ENCODE measurements at places on chromosomes 13 and 19. TPM values are rescaled to one million over a fixed set of nuclear protein-coding genes. Genes with fewer than 3 reads are reported as not detected.

- H3K27me3 ChIP-seq: no peaks in the 10 kb centered on the region
- H3K4me3 ChIP-seq: no peak overlapping the region
- no peak overlapping the region for H3K27ac ChIP-seq
- DNase-seq: no peak
- no peaks in the 10 kb centered on the region for H3K4me1 ChIP-seq
Observed at GRCh38 chr19:41553804-41554203, 22.2 kb upstream of the CEACAM21 start.

DNA sequence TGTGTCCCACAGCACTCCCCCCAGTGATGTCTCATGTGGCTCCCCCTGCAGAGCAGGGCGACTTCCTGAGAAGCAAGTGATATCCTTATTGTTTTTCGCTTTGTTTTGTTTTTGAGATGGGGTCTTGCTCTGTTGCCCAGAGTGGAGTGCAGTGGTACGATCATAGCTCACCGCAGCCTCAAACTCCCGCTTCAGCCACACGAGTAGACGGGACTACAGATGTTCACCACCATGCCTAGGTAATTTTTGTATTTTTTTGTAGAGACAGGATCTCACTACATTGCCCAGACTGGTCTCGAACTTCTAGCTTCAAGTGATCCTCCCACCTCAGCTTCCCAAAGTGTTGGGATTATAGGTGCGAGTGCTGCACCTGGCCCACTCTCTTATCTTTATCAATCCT lies 5.0 kb downstream of the CEP89 start:
- H3K4me3 ChIP-seq: no peak overlapping the region
- H3K4me1 ChIP-seq: no peaks in the 10 kb centered on the region
- H3K27ac ChIP-seq: no peak overlapping the region
- no peaks in the 10 kb centered on the region for H3K27me3 ChIP-seq

- no peaks in the 10 kb centered on the region for H3K27me3 ChIP-seq
- H3K4me3 ChIP-seq: no peak overlapping the region
- no peaks in the 10 kb centered on the region for H3K36me3 ChIP-seq
- H3K4me1 ChIP-seq: peaks cover 7% of the 10 kb centered on the region
Observed at GRCh38 chr19:44737238-44738071, 11.1 kb upstream of the BCL3 start.

The IGSF23 gene
- 10.9 TPM for polyA plus RNA-seq

The ELSPBP1 gene
- polyA plus RNA-seq: not detected

Data from small intestine (tissue), 16 donors.